ENCODE measurements at places on chromosomes 11 and 22.

- DNase-seq, result no peak
Observed at GRCh38 chr11:88521799-88522201, 184.3 kb upstream of the CTSC start.

DNA sequence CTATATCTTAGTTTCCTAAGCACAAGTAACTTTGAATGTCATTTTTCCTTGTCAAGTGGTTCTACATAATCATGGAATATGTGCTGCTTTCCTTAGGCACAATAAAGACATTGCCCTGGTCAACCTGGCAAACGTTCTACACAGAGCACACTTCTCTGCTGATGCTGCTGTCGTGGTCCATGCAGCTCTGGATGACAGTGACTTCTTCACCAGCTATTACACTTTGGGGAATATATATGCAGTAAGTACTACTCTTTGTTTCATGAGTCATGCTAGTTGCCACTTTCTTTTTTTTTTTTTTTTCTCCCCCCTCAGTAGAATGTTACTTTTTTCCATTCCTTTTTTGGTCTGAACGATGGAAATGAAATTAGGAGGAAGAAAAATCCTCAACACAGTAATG, 38.5 kb downstream of the TTC17 start:
- DNase-seq, result no peak

- DNase-seq, result peak; percentile 55
Observed at GRCh38 chr11:57444362-57445121, 15.8 kb upstream of the RTN4RL2 start.

GRCh38 chr22:44254811-44255210, 57.9 kb downstream of the SHISAL1 start:
- DNase-seq, result no peak

DNA sequence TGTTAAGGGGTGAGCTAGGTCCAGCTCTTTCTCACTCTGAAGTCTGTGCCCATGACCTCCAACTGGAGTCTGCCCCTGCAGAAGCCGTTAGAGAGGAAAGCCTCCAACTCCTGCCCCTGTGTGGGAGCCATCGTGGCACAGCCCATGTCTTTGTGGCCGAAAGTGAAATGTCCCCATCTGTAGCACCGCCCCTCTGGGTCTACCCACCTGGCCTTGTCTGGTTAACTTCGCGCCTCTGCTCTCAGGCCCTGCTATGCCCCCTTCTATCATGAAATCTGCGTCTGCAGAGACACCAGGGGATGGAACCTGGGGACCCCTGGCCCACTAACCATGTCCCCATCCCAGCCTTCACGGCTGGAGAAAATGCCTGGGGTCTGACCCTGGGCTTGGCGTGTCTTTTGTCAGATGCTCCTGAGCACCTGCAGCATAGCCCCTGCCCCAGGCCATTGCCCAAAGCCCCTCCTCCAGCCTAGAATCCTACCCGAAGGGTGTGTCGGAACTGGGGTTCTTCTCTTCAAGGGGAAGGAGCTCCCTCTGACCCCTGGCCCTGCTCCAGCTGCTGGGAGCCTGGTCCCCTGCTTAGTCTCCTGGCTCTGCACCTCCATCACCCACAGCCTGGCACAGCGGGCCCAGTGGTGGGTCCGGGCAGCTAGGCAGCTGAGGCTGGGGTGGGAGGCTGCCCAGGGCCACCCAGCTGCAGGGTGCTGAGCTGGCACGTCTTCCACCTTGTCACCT, 35.8 kb upstream of the HMOX1 start:
- no peak for DNase-seq

DNA sequence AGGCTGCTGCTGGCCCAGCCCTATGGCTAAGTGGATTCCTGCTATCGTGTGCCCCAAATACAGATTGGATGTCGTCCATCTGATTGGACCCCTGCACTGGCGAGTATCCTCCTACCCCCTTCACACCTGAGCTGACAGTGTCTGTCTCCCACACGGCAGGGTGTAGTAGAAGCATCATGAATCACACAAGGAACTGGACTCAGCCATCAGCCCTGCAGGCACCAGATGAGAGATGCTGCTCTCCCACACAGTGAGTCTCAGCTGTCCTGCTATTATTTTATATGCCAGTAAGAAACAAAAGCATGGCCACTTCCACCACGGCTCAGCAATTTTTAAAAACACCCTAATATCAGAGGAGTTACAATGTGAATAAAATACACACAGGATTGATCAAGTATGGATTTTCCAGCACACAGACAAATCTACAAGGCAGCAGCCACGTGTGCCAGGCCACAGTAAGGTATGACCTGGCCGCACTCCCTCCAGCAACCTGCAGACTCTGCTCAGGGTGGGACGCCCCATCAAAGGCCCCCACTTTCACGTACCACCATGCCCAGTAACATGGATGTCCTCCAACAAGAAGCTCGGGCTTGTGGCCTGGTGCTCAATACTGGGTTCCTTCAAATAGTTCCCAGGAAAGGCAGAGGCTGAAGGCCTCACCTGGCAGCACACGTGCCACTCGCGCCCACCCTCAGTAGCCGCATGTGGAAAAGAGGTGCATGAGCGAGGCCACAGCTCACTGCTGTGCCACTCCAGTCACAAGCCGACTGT, 16.4 kb upstream of the SLC25A1 start:
- DNase-seq, result no peak

DNA sequence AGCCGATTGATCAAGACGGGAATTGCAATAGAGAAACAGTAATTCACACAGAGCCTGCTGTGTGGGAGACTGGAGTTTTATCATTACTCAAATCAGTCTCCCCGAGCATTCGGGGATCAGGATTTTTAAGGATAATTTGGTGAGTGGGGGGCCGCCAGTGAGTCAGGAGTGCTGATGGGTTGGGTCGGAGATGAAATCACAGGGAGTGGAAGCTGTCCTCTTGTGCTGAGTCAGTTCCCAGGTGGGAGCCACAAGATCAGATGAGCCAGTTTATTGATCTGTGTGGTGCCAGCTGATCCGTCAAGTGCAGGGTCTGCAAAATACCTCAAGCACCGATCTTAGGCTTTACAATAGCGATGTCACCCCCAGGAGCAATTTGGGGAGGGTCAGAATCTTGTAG, 15.5 kb downstream of the MTFP1 start:
- no peak for DNase-seq

GRCh38 chr11:125284245-125284850, 119.8 kb downstream of the PKNOX2 start:
- no peak for DNase-seq

DNA sequence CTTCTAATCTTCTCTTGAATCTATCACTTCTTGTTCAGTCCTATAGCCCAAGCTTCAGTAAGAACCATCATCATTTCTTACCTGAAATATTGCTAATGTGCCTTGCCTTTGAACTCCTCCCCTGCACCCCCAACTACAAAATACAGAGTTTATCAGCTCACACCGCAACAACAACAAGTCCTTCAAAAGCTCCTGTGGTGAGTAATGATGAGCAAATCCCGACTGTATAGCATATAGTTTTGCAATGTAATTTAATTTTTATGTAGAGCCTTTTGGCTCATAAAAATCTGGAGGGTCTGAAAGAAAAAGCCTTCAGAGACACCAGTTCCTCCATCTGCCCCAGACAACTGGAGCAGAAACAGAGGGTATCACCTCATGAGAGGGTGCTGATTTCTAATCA, 124.7 kb downstream of the ARHGAP32 start:
- DNase-seq, result no peak

DNA sequence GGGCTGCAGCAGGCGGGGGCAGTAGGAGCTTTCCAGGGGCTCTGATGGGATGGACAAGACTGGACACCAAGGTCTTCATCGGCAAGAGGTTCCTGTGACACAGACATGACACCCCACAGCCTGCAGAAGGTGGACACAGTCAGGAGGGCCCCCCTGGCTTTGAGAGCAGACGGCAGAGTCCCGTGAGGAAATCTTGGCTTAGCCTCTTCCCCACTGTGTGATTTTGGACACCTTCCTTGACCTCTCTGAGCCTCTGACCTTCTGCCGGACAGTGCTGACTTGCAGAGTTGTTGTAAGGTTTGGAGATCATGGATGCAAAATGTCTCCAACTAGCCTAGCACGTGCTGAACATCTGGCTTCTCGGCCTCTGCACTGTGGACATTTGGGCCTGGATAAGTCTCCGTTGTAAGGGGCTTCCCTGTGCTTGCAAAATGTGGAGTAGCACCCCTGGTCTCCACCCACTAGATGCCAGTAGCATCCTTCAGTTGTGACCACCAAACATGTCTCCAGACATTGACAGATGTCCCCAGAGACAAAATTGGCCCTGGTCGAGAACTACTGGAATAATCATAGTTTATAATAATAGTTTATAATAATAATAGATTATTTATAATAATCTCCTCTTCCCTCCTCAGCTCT, 54.6 kb downstream of the MCM5 start:
- DNase-seq, result no peak

- DNase-seq, result peak; percentile 6
Observed at GRCh38 chr11:18010121-18010670, 2.7 kb downstream of the SERGEF start.

DNA sequence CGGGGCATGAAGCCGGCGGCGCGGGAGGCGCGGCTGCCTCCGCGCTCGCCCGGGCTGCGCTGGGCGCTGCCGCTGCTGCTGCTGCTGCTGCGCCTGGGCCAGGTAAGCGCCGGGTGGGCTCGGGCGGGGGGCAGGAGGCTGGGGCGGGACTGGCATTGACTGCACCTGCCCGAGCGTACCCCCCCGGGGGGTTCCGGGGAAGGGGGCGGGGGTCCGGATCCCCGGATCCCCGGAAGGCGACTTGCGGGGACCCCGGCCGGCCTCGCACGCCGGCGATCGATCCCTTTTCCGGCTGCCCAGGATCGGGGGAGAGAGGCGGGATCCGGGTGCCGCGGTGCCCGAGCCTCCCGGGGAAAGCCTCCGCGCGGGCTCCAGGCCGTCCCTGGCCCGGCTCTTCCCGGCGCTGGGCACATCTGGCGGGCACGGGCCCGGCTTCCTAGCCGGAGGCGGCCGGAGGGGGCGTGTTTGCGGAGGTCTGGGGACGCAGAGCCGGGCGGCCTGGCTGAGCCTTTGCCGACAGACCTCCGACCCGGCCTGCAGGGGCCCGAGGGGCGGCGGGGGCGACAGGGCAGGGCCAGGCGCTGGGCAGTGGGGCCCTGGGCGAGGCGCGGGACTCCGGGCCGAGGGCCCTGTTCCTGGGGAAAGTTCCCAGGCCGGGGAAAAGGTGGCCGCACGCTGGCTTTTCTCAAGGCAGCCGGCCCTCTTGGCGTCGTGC, 705 bp downstream of the PTPRJ start:
- DNase-seq, result peak; percentile 58

GRCh38 chr11:128399251-128400121, 187.9 kb downstream of the ETS1 start:
- DNase-seq, result no peak

GRCh38 chr11:30458541-30458940, 127.6 kb downstream of the MPPED2 start:
- DNase-seq, result no peak

DNA sequence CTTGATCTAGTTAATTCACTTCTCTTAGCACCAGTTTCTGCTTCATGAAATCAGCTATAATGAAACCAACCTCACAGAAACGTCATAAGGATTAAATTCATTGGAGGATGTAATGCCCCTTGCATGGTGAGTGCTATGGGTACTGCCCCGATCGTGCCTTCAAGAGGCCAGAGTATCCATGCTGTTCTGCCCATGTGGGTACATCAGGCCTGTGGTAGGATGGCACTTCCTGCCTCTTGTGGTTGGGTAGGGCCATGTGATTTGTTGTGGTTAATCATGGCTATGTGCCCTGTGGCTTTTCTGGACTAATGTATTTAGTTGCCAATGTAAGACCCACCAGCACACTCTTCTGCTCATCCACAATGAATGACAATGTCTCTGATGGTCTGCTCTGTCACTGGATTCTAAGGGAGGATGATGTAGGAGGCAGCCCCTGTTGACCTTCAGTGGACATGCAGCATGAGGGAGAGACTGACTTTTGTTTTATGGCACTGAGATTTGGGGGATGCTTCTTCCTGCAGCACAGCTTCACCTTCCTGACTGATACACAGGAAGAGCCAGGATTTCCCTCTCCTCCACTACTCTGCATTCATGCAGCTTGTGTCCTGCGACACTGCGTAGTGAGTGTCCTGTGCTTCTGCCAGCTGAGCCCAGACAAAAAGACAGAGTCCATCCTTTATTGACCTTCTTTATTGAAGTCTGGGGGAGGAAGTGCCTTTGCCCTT, 66.2 kb downstream of the DHCR7 start:
- no peak for DNase-seq

- no peak for DNase-seq
Observed at GRCh38 chr22:35465109-35465701, 65.3 kb downstream of the MCM5 start.

DNA sequence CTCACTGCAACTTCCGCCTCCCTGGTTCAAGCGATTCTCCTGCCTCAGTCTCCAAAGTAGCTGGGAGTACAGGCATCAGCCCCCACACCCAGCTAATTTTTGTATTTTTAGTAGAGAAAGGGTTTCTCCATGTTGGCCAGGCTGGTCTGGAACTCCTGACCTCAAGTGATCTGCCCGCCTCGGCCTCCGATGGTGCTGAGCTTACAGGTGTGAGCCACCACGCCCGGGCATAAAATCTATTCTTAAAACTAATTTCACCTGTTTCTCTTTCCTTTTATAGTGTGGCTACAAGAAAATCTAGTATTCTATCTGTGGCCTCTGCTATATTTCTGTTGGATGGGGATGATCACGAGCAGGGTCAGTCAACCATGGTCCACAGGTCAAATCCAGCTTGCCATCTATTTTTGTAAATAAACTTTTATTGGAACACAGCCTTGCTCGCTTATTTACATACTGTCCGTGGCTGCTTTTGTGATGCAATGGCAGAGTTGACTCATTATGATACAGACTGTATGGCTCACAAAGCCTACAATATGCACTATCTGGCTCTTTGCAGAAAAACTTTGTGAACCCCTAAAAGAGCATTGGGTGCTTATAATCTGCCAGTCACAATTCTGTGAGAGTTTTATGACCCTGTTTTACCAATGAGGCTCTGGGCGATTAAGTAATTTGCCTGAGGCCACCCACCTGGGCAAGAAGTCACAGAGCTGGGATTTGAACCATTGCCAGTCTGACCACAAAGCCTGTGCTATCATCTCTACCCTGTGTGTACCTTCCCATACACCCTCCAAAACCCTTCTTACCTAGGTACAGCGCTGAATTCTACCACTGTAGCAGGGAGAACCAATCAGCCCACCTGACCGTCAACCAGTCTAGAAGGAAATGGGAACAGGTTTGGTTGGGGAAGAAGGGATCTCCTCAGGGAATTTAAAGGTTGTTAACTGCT, 28.3 kb downstream of the SLC1A2 start:
- DNase-seq, result no peak

GRCh38 chr11:82814379-82814778, 80.7 kb upstream of the FAM181B start:
- DNase-seq, result no peak

GRCh38 chr11:70519117-70519516, 120.8 kb downstream of the CTTN start:
- peak; percentile 11 for DNase-seq

DNA sequence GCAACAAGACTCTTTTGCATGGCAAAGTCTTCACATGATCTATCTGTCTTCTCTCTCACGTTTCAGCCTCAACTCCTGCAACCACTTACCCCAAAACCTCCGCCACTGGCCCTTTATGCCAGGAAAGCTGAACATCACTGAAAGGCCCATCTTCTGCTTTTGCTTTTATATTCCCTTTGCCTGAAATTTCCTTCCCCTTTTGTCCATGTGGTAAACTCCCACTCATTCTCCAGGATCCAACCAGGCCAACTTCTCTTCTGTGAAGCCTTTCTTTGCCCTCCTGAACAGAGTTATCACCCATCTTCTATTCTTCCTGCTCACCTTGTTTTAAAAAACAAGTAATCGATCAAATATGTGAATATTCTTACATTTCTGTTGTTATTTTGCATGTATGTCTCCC, 117.8 kb downstream of the WNT11 start:
- DNase-seq, result no peak
